ENCODE measurements at places on chromosomes 13 and 19.

- no peak for DNase-seq
These were observed 50.3 kb upstream of the VSTM2B start for GRCh38 chr19:29475469-29475868.

GRCh38 chr19:28857967-28858366 lies 355.0 kb downstream of the UQCRFS1 start:
- DNase-seq = no peak

GRCh38 chr19:1170938-1171754 lies 2.9 kb downstream of the SBNO2 start:
- DNase-seq = no peak

GRCh38 chr13:67161176-67161575 lies 69.0 kb downstream of the PCDH9 start:
- DNase-seq = no peak

DNA sequence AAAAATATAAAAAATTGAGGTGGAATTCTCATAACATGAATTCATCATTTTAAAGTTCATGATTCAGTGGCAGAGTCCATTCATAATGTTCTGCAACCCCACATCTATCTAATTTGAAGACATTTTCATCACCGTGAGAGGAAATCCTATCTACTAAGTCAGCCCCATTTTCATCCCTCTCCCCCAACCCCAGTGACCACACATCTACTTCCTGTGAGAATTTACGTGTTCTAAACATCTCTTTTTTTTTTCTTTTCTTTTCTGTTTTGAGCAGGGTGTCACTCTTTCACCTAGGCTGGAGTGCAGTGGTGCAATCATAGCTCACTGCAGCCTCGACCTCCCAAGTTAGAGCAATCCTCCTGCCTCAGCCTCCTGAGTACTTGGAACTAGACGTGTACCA lies 17.5 kb downstream of the ATCAY start:
- DNase-seq = no peak

- no peak for DNase-seq
These were observed 4.5 kb upstream of the EEF1AKMT1 start for GRCh38 chr13:20778311-20778710.

- no peak for DNase-seq
These were observed 887 bp downstream of the CDADC1 start for GRCh38 chr13:49248622-49249002.

- peak; percentile 2 for DNase-seq
These were observed 32.3 kb upstream of the UQCRFS1 start for GRCh38 chr19:29245215-29245614.

GRCh38 chr19:409516-410242 lies 732 bp upstream of the C2CD4C start:
- DNase-seq = no peak

DNA sequence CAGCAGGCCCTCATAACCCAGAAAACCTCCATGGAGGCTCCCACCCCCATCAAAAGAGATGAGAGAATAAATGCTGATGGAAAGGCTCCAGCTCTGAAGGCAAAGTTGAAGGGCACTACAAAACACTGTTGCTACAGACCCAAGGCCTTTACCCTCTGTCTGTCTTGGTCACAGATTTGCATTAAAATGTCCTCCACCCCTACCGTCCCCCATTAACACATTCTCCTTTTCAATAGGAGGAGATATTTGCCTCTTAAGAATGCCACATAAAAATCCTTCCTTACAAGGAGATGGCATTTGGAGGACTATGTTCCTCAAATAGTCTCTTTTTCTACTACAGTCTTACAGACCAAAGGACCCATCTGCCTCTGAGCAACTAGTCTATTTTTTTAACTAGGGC lies 361.5 kb downstream of the ENOX1 start:
- no peak for DNase-seq

- DNase-seq = no peak
These were observed 270.3 kb upstream of the TMTC4 start for GRCh38 chr13:100944791-100945345.

DNA sequence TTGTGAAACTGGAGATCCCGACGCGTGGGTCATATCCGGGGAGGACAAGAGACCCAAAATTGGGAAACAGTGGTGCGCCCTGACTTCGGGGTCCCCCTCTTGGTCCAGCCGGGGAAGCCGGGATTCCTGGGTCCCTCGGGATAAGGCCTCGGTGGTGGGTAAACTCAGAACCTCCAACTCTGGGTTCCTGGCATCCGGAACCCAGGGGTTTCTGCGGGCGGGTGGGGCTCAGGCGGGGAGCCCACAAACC lies 688 bp downstream of the ZFP36 start:
- DNase-seq = peak; percentile 43

Data from AG10803 (cell line).